ENCODE measurements at places on chromosomes 1 and 21.

DNA sequence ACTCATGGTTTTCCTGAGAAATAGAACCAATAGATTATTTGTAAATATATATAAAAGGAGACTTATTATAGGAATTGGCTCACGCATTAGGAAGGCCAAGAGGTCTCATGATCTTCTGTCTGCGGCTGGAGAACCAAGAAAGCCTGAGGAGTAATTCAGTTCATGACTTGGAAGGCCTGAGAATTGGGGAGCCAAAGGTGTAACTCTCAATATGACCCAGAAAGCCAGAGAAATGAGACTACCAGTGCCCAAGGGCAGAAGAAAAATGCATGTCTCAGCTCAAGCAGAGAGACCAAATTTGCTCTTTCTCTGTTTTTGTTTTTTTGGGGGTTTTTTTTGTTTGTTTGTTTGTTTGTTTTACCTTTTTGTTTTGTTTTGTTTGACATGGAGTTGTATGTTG, 19.5 kb downstream of the SLAMF7 start:
- no peak for DNase-seq

- peak; percentile 58 for DNase-seq
Observed at GRCh38 chr1:56576880-56577405, 2.4 kb downstream of the PLPP3 start.

DNA sequence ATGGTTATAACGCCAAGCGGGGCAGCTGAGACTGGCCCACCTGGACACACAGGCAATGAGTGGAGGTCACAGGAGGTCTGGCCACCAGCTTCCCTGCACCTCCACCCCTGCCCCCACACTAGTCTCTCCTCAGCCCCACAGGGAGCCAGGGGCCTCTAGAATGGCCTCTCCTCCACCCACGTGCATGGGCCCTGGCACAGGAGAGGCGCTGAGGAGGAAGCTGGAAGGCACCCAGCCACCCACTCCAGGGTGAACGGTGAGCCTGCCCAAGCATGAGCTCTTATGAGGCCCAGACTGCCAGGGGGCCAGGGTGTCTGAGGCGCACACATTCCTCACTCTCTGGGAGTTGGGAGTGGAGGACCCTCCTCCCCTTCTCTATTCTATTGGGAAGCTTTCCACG, 22.2 kb downstream of the LRP8 start:
- no peak for DNase-seq

- DNase-seq = no peak
Observed at GRCh38 chr1:246448373-246448772, 58.7 kb downstream of the SMYD3 start.

DNA sequence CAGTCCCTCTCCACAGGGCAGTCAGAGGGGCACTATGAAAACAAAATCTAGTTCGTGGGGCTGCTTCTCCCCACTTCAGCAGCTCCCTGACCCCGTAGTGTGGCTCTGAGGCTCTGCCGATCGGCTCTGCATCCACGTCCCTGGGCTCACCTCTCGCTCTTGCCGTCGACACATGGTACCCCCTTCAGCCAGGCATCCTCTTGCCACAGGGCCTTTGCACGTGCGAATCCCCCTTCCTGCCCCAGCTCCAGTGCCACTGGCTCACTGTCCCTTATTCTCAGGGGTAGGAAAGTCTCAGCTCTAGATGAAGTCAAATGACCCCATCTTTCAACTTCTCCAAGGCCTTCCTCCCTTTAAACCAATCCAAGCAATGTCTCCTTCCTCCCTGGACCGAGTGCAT, 72.7 kb downstream of the KLHDC7A start:
- no peak for DNase-seq

GRCh38 chr1:3956527-3957170, 56.6 kb upstream of the C1orf174 start:
- no peak for DNase-seq

GRCh38 chr1:159949123-159949522, 3.7 kb upstream of the IGSF9 start:
- no peak for DNase-seq

GRCh38 chr21:33362044-33362555, 37.3 kb downstream of the IFNAR1 start:
- no peak for DNase-seq

GRCh38 chr1:161241682-161242081, 3.7 kb upstream of the NR1I3 start:
- no peak for DNase-seq

GRCh38 chr1:186878356-186878755, 49.6 kb downstream of the PLA2G4A start:
- no peak for DNase-seq

DNA sequence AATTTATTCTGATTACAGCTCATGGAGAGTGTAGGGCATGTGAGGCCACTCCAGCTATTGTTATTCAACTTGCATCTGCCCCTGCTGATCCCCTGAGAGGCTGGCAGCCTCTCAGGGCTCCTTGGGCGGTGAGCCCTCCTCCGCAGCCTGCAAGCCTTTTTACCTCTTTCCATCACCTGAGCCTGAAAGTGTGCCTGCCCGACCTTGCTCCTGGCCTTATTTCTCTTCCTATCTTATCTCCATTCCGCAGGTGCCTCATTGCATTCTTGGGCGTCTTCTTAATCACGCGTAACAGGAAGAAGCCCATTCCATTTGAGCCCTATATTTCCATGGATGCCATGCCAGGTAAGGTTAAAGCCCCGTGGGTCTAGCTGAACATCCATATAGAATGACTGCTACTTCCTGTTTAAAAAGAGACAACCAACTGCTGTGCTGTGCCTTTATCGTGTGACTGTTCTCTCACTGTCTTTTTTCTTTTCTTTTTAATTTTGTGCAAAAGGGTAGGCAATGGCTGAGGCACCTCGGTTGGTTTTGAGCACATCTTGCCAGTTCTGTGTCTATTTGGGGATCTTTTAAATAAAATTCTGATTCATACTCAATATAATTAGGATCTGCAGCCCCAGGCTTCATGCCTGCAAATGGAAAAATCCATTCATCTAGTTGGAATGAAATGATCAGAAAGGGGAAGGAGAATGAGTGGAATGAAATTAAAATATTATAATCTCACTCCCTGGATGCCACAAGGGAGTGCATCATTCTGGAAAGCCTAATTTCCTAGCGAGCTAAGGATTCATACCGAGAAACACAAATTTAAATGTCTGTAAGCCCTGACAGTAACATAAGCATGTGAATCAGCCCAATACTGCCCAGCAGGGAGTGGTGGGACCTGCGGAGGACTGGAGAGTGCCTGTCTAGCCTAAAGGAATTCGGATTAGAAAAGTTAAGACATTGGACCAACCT, 38.6 kb upstream of the RCAN3 start:
- no peak for DNase-seq

GRCh38 chr21:37419228-37419906, 52.8 kb downstream of the DYRK1A start:
- no peak for DNase-seq

DNA sequence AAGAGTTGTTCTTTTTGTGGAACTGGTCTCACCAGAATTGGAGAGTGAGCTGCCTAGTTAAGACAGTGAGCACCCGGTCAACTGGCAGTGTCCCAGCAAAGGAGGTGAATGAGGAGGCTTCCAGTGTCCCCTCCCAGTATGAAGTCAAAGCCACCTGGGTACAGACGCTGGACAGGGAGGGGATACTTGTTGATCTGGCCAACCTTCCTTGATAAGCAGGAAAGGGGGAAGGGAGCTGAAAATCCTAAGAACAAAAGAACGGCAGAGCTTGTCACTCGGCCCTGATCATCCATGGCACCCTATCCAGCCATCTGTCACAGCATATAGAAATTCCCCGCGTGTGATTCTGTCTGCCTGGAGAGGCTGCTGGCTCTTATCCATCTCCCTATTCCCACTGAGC, 91.5 kb downstream of the SSBP3 start:
- DNase-seq = peak; percentile 75

All from DMS 273 treated with DMSO at 0.1 percent for 48 hours (cell line).